ENCODE measurements at places on chromosomes 3 and 15.

GRCh38 chr15:31799319-31799714 lies 231.0 kb upstream of the CHRNA7 start:
- DNase-seq = no peak

- DNase-seq = no peak
Observed at GRCh38 chr15:40584191-40584590, 9.9 kb upstream of the KNL1 start.

GRCh38 chr3:123618076-123618708 lies 33.3 kb upstream of the HACD2 start:
- DNase-seq = no peak

GRCh38 chr15:100330629-100331215 lies 11.1 kb downstream of the ADAMTS17 start:
- no peak for DNase-seq

DNA sequence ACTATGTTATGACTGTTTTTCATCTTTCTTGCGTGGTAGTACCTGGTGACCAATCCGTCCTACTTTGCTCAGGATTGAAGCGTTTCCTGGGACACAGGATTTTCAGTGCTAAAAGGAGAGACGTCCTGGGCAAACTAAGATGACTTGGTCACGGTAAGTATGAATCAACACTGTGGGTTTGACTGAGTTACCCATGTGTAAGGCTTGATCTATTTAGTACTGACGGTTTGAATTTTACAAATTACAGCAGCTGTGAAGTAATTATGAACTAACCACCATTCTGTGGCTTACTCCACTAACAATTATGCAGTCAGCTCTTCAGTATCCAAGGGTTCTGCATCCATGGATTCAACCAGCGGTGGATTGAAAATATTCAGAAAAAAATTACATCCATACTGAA lies 172.9 kb upstream of the FEZF2 start:
- no peak for DNase-seq
